ENCODE measurements at places on chromosomes 1 and 21.
A peak's percentile ranks its signal among the peaks of the same experiment; 100 is the strongest.

DNA sequence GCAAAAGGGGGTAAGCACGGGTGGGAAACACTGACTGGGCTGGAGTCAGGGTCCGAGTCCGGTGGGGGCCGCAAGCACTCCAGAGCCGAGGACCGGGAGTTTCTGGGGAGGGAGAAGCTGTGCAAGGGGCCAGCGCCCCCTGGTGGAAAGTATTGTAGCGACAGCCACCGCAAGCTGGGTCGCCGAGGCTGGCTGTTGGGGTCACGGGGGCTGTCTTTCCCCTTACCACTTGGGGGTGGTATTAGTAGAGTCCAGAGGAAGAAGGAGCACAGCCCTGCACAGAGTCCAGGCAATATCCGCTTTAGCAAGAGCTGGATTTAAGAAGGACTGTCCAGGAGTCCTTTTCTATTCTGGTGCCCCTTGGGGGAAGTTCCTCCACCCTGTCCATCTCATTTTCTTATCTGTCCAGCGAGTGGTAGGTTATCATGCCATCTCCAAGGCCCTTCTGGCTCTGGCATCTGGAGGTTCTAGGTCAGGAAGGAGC, 17.9 kb upstream of the ETV3 start:
- peak; percentile 75 for DNase-seq

- DNase-seq = no peak
Observed at GRCh38 chr1:159900086-159900680, at the start of gene CFAP45. CFAP45 (minus strand) TSS chr1:159900165; CDS start chr1:159900098, 67 bp downstream.

DNA sequence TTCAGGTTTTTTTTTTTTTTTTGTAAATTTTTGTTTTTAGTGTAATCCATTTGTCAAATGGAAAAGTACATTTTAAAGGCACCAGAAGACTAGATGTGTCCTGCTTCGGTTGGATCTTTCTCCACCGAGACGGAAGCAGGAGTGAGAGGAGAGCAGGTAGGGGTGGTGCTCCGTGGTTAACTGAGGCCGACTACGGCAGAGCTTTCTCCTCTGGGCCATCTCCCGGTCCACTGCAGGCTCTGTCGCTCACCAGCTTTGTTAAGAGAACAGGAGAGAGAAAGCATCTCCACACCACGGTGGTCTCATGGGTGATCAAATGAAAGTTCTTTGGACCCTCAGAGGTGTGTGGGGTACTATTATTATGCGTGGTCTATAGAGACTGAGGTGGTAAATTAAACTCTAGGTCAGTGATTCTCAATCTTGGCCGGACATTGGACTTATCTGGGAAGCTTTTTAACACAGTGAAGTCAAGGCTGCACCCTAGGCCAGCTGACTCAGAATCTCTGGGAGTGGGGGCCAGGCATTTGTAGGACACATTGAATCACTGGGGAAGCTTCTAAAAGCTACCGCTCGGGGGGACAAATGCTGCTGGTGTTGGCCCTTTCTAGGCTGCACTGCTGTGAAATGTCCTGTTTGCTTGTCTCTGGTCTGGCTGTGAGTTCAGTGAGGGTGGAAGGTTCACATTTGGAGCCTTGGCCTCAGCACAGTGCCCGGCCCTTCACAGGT, 25.0 kb downstream of the ABCA4 start:
- DNase-seq = no peak

DNA sequence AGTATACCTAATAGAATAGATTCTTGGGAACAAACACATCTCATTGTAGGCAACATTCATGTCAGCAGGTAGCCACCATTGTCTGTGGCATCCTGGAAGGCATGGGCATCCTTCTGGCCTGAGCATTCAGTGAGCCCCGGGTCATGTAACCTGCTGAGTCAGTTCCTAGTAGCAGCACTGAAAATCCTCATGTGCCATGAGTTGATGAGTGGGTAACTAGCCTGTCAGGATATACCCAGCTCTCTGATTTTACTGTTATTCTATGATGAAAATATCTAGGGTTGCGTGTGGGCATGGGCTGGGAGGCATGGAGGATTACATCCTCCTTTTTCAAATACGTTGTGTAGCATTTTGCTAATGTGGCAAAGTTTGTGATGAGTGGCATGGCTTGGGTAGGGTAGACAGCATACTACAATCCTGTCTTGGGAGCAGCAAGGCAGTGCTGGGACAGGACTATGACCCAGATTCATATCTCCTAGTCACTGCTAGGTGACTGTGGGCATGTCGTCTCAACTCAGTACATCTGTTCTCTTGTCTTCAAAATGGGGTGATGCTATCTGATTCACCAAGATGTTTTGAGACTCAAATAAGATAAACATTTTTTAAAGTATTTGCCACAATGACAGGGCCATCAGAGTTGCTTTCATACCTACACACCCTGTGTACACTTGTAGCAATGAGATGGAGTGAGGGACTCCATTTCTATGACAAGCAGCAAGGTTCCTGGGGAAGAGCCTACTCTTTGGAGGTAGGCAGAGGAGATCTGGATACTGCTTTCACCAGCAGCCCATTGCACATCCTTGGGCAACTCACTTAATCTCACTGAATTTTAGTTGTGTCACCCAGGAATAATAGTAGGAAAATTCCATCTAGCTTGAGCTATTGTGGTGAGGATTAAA, 62.5 kb downstream of the CD58 start:
- no peak for DNase-seq

- DNase-seq = peak; percentile 26
Observed at GRCh38 chr1:111738436-111739193, 580 bp downstream of the INKA2 start.

DNA sequence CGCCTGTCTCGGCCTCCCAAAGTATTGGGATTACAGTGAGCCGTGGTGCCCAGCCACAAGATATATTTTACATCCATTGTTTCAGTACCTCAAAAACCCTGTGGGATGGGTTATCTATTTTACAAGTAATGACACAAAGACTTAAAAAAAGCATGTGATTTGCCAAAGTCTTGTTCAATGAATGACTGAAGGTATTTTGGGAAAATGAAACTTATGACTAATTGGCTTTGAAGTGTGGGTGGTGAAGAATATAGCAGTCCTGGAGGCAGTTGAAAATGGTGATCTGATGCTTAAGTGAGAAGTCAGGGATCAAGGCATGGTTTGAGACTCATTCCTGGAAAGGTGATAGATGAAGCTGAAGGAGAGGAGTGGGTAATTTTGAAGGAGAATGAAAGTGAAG, 3.0 kb downstream of the SWT1 start:
- DNase-seq = no peak

DNA sequence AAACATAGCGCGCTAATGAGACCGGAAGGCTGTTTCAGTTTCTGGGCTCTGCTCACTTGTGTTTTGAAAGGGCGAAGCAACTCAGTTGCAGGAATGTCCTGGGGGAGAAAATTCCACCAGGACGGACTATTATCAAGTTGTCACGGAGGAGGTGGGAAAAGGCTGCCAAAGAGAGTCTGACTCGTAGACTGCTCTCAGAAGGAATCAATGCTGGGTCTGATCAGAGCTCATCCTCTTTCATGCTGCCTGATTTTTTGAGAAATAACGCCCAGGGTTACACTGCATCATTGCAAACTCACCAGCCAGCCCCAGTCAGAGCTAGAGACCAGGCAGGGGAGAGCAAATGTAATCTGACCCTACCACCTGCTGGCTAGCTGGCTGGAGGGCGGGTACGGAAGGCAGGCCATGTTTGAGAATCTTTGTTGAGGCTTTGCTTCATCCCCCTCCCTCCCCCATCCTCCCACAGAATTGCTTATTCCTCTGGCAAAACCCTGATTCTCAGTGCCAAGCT, 36.4 kb upstream of the BCL9 start:
- no peak for DNase-seq

DNA sequence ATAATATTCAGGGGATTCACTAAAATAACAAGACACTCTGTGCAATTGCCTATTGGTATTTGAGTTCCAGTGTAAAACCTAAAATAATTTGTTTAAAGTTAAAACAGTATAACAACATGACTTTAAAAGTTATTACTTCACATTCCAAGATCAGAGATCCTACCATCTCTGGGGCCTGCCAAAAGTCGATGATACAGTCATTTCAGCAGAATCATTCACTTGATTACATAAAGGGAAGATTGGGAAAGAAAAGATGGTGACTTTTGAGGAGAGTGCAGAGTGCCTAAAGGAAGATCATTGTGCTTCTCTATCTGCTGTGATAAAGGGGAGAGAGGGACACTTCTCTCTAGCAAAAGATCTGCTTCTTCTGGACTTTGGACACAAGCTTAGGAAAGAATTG, 784.4 kb upstream of the ADGRL4 start:
- DNase-seq = no peak

DNA sequence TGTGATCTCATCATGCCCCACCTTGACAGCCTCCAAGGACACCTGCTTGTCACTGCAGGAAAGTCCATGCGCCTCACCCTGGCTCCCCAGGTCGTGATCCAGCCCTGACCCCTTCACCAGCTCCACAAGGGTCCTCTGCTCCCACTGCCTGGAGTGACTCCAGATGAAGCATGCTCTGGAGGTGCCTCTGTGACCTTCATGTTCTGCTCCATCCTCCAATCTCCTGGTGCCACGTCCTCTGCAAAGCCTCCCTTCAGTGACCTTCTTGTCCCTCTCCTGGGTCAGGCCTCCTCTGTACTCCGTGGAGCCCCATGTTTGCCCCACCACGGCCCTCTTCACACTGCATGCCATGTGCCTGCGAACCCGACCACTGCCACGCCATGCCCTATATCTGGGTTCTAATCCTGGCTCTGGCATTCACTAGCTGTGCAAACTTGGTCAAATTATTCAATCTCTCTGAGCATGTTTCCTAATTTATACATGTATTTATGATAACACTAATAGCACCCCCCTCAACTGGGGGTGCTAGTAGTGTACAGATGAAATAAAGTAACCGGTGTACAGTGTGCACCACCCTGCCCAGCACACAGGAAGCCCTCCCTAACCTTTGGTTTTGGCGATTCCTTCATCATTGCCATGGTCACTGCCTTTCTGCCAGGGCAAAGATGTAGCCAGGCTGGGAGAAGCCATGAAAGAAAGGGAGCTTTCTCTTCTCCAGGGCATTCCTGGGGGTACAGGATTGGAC, 77.4 kb downstream of the STUM start:
- no peak for DNase-seq

DNA sequence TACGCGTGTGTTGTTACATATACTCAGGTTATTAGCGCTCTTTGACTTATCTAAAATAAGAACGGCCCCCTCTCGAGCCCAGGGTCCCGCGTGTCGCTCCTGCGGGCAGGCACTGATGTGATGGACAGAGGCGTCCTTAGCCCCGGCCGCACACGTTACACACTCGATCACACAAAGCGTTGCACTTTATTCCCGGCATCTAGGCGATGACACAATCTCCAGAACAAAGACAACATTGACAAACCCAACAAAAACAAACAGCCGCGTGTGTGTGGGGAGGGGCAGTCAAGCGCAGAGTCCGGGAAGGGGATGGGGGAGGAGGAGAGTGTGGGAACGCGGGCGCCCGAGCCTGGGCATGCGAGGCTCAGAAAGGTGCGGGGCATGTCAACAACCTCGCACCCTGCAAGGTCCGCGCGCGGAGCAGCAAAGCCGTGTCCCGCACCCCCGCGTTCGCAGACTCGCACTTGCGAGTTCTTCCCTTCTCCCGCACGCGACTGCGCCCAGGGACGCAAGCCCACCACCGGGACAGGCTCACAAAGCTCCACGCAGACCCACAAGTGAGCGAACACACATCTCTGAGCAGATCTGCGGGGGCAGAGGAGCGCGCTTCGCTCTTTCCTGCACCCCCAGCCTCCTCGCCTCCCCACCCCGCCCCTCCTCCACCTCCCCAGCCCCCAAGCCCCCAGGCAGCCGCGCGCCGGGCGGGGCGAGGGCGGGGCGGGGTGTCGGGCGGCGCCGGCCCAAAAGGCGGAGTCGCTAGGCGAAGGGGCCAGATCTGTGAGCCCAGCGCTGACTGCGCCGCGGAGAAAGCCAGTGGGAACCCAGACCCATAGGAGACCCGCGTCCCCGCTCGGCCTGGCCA, at the start of gene EFNA1:
Gene EFNA1 (plus strand): TSS at position 772 of the 862 bp plus-strand sequence. CDS start 102 bp downstream, outside the sequence.
- DNase-seq = no peak

GRCh38 chr1:218339267-218339831, 5.8 kb upstream of the TGFB2 start:
- DNase-seq = no peak

DNA sequence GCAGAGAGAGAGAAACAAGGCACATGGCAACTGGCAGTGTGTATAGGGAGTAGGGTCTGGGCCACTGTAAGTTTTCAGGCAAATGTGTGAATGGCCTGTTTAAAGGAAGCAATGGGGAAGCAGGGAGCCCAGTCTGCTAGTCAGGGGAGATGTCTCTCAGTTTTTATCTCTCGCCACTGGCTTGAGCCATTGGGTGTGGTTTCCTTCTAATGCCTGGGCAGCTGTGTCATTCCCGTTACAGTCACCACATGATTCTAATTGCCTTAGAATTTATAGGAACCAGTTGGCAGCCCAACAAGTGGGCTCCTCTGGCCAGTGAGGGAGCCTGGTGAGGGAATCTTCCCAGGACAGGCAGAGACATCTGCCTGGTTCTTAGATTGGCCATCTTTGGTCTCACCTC, 182.4 kb downstream of the DISC1 start:
- no peak for DNase-seq

DNA sequence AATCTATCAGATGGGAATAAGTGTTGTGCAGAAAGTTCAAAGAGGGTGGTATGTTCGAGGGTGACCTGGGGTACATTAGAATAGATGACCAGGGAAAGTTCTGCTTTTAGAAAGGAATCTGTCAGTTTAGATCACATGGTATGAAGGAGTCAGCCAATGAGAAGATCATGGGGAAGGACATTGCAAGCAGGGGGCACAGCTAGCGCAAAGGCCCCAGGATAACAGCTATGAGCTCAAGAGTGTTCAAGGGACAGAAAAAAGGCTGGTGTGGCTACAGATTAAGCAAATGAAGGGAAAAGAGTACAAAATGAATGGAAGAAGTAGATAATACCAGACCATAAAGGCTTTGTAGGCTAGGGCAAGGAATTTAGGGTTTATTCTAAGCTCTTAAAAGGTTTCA, 8.6 kb downstream of the LEPR start:
- DNase-seq = no peak

GRCh38 chr1:62833529-62833928, 49.6 kb downstream of the ATG4C start:
- no peak for DNase-seq

DNA sequence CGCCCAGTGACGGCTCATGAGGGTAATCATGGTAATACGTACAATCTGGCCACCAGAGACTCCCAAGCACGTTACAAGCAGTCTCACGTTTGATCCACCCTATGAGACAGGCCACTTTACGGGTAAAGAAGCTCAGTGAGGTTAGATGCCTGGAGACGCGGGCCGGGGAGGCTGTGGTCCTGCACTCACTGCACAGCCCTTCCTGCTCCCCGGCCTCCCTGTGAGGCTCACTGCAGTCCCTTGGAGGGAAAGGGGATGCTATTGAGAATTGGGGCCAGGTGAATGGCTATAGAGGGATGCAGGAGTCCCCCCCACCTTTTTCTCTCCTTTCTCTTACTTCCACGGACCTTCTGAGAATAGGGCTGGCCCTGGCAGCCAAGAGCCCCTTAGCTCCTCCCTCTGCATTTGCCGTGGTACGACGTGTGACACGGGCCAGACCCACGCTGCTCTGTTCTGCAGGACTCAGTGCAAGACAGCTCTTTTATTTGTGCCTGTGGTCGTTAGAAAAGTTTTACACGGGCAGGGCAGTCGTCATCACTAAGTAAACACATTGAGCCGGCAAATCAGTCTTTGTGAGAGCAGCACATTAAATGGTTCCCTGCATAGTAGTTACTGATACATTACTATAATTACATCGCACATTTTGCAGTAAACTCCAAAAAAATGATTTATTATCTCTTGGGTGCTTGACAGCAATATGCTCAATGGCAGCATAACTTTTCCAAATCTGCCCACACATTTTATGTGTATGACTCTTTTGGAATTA, 18.8 kb downstream of the KIF26B start:
- no peak for DNase-seq

Data from stimulated activated CD4-positive, alpha-beta T cell treated with anti-CD3 and anti-CD28 coated beads, Interleukin-1b, Interleukin-23, amount 100 ng/mL, for 48 hours (primary cell).